Forelimb muscle (tissue), 1 donor: ENCODE measurements at places on chromosomes 7 and 10.

DNA sequence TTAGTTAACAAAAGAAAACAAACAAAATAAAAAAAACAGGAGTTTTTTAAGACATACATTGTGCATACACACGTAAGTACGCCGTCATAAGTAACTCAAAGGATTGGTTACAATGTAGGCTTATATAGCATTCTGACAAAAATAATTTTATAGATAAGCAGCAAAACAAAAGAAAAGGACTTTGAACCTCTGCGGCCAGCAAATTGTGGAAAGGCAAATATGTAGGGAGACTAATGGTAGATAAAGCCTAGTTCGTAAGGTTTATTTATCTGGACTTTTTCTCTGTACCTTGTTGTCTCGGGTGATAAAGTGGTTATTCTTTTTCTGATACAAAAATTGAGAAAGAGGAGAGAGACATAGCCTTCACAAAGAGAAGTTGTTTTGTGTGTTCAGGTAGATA is 891.9 kb downstream of the CNTNAP2 start:
- no peak for DNase-seq

DNA sequence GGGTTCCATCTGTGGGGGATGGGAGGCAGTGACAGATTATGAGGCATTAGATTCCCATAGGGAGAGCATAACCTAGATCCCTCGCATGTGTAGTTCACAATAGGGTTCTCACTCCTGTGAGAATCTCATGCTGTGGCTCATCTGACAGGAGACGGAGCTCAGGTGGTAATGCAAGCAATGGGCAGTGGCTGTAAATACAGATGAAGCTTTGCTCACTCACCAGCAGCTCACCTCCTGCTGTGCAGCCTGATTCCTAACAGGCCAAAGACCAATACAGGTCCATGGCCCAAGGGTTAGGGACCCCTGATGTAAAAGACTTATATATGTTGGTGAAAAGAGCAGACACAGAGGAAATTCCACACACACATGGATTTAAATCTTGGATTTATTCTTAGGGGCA is 370.2 kb downstream of the NRG3 start:
- no peak for DNase-seq

GRCh38 chr7:18352339-18353255 is 143.0 kb upstream of the HDAC9 start:
- no peak for DNase-seq

- no peak for DNase-seq
Measured at GRCh38 chr10:60044971-60045370, 138.6 kb upstream of the CCDC6 start.

DNA sequence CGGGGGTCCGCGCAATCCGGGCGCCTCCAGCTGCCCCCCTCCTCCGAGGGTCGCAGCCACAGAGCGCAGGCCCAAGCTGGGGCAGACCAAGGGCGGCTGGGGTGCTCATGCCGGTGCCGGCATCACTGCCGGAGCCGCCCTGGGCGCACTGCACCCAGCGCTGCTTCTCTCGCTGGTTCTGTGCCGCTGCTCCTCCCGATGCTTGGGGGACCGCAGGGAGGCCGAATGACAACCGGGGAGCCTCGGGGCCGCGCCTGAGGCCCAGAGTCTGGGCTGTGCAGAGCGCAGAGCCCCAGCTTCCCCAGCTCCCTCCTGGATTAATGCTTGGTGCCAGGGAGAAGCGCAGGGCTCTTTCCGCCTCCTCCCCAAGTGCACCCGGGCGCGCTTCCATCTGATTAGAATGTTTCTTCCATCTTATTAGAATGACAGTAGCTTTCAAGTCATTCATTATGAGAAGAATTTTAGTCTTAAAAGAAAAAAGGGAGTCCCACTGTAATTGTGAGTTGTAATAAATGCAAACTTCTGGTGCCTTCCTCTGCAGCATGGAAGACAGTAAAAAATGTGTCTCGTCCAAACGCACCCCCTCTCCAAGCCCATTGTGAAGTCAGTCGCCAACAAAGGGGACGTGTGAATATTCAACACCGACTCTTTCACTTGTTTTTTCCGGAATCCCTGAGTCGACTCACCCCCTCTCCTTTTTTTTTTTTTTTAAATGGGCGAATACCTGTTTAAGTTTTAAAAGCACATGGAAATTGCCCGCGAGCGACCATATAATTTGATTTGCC is 19.5 kb upstream of the PTF1A start:
- DNase-seq, result no peak

DNA sequence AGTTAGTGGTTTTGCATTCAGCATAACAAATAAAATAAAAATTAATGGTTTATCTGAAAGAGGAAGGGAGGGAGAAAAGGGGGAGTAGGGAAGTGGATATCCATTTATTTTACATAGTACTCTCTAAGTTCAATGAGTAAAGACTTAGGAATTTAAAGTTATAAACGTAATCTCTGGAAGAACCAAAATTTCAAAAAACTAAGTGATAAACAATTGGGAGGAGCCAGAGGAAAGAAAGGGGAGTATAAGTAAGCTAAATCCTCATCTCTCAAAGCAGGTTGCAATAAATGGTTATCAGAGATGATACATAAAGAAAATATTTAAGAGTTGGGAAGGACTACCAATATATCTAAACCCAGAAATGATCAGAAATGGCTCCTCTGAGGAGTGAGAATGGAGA is 46.4 kb downstream of the ANK3 start:
- no peak for DNase-seq

DNA sequence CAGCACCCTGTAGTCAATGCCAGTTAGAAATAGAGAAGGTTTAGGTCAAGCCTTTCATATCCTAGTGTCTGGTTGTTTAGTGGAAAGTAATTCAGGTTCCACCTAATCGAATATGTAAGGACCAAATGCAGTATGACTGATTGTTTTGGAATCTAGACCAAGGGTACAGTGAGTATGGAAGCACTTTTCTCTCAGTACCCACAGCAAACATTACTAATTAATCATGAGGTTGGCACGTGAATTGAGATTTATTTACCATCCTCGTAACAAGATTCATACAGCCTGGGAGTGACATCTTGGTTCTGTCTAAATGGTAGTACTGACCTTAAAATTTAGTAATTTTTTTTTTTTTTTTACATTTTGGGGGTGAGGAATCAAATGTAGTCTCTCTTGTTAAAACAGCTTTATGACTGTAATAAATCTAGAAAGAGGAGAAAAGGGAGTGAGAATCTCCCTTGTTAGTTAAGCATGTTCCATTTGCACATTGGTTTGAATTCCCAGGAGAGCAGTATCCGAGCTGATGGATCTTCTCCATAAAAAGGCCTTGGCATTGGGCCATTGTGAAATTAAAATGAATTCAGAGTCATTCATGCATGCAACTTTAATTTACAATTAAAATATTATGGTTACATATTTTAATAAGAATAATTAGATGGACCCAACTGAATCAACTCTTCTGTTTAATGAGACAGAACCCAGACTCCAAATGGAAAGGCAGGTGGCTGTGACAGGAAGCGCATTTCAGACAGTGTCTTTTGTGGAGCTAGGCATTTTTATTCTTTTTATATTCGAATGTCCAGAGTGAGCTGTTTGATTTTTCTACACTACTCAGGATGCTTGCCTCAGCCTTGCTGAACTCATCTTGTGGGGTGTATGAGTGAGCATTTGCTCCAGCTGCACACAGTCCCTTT is 57.6 kb downstream of the SNX10 start:
- no peak for DNase-seq

DNA sequence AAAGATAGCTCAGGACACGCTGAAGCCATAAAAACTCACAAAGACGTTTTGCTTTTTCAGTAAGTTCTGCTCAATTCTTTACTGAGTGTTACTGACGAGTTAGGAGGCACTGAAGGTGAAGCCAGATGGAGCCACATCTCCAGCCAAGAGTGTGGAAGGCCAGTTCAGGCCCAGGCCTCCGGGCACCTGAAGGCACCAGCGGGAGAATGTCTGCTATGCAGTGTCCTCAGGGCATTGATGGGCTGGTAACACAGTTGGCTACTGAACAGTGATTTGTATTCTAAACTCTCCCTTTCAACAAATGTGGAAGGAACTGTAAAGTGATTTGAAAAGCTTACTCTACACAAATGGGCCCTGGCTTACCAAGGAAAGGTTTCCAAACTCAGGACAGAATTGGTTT is 64.8 kb upstream of the SVIL start:
- DNase-seq, result no peak

GRCh38 chr10:110870823-110871297 is 868 bp upstream of the PDCD4 start:
- no peak for DNase-seq

- DNase-seq, result no peak
Measured at GRCh38 chr10:130835068-130835467, 476.5 kb downstream of the TCERG1L start.

GRCh38 chr10:20852303-20852702 is 44.8 kb downstream of the NEBL start:
- DNase-seq, result no peak

DNA sequence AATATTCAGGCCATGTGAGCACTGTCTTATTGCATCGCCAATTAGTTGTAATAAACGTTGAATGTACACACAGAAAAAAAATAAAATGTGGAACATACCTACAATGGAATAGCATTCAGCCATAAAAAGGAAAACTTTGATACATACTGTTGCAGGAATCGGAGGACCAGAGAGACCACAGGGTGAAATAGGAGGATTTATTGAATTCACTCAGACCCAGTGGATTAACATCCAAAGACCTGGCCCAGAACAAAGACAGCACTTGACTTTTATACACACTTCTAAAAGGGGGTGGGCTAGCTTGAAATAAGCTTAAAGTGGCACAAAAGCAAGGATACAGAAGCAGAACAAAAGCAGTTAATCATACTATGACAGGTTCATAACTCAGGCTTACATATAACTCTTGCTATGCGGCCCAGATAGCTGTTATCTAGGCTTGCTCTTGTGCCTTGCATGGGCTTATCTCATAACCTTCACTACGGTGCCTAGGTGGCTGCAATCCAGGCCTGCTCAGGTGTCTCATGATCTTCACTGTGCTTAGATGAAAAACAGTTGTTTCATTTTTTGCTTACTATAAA is 292.2 kb upstream of the TAC1 start:
- no peak for DNase-seq

GRCh38 chr10:93272884-93273675 is 199.4 kb downstream of the CYP26A1 start:
- DNase-seq, result no peak

DNA sequence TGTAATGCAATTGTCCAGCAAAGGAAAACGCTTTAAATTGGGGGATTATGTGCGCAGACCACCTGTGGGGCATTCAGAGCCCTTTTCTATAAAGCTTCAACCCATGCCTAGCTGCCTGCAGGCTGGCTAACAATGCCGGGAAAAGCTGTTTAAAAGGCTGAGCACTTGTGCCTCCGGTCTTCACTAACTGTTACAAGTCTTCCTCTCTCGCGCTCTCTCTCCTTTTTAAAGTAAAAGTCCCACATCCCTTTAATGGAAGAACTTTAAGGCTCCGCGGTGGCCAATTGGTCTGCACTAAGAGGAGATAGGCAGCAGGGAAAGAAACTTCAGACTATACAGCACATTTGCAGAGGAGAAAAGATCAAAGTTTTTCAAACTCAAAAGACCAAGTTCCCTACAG is 4.6 kb downstream of the FZD8 start:
- no peak for DNase-seq

- peak; percentile 17 for DNase-seq
Measured at GRCh38 chr10:49594594-49594993, 15.5 kb upstream of the SLC18A3 start.

- no peak for DNase-seq
Measured at GRCh38 chr10:72353028-72353964, 1.4 kb downstream of the DNAJB12 start.

- no peak for DNase-seq
Measured at GRCh38 chr10:22581461-22581860, 132.9 kb downstream of the PIP4K2A start.

DNA sequence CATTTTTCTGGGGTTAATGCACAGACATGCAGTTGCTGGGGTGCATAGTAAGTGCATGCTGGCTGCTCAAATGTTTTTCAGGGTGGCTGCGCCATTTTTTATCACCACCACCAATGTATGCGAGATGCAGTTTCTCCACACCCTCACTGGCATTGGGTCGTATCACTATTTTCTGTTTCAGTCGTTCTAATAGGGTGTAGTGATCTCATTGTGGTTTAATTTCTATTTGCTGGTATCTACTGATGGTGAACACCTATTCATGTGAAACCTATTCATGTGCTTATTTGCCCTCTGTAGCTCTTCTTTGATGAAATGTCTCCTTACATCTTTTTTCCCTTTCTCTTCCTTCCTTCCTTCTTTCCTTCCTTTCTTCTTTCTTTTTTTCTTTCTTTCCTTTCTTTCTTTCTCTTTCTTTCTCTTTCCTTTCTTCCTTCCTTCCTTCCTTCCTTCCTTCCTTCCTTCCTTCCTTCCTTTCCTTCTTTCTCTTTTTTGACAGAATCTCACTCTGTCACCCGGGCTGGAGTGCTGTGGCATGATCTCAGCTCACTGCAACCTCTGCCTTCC is 84.3 kb downstream of the ELFN1 start:
- DNase-seq, result no peak

DNA sequence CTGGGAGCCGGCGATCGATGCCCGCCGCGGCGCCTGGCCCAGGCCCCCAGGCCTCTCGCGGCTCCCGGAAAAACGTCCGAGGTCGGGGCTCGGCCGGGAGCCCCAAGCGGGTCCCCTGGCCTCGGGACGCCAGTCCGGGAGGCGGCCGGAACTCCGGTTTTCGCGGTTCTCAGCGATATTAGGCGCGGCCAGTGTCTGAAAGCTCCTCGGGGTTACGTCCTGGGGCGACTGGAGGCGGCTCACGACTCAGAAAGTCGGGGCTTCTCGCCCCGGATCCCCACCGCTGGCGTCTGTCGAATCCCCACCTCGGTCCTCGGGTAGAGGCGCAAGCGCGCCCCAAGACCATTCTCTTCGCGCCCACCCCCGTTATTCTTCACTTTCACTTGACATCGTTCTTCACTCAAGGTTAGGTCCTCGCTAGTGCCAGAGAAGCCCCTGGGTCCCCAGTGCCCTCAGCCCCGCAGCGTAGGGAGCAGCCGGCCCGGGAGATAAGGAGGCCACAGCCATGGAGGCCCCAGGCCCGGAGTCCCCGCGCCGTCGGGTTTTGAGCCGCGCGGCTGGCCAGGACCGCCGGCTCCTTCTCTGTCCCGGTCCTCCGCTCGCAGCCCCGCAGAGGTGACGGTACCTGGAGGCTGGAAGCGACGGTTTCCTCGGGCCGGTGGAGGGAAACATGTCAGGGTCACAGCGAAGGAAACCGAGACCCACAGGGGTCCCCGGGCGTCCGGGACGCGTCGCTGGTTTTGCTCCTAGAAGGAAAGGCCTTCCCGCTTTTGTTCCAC is 35.2 kb upstream of the EBLN1 start:
- no peak for DNase-seq

DNA sequence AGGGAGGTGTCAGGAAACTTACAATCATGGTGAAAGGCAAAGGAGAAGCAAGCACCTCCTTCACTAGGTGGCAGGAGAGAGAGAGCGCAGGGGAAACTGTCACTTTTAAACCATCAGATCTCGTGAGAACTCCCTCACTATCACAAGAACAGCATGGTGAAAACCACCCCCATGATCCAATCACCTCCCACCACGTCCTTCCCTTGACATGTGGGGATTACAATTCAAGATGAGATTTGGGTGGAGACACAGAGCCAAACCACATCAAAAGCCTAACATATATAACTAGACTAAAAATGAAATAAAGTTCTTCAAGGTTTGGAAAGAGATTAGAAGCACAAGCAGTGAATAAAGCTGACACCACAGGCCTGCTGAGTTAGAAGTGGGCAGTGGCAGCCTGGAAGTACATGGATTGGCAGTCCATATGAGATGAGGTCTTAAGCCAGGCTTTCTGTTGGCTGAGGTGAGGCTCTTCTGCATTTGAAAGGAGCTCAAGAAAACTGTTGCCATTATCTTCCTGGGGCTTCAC is 96.4 kb upstream of the MDFIC start:
- no peak for DNase-seq

GRCh38 chr7:36207451-36208291 is 54.6 kb downstream of the EEPD1 start:
- no peak for DNase-seq
